ENCODE measurements at places on chromosomes 7 and 10.

DNA sequence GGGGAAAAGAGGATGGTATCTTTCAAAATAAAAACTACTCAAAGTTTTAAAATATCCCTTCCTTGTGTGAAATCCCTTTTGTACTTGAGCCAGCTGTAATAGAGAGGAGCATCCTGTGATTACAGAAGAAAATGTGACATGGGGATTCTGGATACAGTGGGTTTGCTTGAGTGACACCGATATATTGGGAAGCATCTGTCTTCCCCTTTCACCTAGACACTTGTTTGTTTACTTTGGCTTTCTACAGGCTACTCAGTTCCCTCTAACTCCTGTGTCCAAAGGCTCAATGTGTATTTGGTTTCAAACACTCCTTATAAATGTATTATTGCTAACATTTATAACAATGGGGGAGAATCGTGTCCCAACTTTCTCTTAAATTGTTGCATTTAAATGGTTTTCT, 24.4 kb downstream of the CPED1 start:
- no peak for DNase-seq

DNA sequence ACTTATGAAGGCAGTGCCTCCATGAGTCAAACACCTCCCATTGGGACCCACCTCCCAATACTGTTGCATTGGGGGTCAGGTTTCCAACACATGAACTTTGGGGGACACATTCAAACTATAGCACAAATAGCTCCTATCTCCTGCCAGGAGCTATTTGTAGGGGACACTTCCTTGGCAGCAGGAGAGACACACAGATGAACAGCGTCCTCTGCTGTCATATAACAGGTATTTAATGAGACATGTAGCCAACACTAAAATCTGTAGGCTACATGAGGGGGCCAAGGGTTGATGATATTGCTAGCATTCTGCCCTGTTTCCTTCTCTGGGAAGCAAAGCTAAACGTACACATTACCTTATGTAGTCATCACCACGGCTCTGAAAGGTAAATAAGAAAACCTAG, 2.6 kb upstream of the GPR26 start:
- no peak for DNase-seq

DNA sequence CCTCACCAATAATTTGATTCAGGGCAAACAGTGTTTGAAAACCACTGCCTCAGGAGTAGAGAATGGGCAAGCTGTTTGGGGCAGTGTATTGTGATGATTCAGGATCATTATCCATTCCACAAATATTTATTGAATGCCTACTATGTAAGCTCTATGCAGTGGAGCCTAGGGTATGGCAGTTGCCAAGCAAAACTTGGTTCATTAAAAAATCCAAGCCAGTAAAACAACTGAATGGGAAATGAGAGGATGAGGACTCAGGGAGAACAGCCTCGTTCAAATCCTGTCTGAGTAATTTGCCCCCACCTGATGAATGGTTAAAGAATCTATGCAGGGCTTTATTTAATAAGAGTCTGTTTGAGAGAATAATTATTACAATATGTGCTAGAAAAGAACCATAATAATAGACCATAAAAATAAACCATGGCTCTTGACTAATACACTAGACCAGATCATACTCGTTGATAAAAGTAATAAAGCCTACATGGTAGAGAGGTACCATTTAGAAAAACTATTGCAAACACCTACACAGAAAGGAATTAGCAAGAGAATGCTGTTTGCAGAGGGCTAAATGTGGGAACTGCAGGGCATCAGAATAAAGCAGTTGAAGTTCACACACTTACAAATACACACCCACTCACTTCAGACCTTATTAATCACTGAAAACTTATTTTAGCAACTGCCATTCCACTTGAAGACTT, 71.7 kb downstream of the CREB5 start:
- DNase-seq: no peak

DNA sequence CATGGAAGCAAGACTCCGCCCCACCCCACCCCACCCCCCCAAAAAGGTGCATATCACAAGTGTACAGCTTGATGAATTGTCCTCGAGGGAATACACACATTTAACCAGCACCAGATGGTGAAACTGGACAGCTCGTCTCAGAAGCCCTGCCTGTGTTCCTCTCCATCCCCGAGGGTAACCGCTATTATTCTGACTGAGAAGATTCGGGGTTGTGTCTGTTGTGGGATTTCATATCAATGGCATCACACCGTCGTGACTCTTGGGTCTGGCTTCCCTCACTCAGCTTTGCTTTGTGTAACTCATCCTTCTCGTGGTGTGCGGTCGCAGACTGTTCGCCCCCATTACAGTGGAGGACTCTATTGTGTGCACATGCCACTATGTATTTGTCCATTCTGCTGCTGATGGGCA, 18.9 kb downstream of the PODXL start:
- DNase-seq: no peak

DNA sequence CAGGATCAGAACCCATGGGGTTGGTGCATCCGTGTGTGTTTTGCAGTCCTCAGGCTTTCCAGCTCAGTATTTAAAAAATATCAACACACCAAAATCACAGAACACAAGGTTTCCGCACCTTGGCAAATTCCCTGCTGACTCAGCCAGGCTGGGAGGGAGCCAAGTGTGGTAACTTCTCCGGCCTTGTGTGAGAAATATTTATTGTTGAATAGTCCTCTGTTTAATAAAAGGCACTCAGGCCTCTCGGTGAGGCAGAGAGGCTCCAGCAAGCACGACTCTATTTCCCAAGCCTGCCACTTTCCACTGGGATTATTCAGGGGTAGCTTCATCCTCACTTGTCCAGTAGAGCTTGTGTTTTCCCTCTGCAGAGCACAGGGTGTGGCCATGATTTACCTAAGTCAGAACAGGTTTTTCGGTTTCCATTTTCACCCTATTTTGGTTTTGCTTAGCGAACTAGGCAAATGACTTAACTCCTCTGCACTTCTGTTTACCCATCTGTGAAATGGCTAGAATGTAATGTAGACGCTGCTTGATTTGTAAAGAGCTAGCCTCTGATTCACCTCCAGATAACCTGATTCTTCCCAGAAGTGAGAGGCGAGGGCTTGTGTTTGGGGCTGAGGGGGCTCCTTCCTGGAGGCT, 13.0 kb upstream of the CHST15 start:
- no peak for DNase-seq

- DNase-seq: no peak
These were observed 73.6 kb downstream of the ANK3 start for GRCh38 chr10:60316029-60316428.

GRCh38 chr10:77857272-77857671, 69.3 kb downstream of the DLG5 start:
- no peak for DNase-seq

GRCh38 chr7:33667196-33667595, 238.1 kb upstream of the BMPER start:
- DNase-seq: no peak

- DNase-seq: peak; percentile 44
These were observed 94.5 kb downstream of the PPP1R3A start for GRCh38 chr7:113824117-113824823.

- DNase-seq: no peak
These were observed 765.8 kb upstream of the POM121L12 start for GRCh38 chr7:52269669-52270068.

DNA sequence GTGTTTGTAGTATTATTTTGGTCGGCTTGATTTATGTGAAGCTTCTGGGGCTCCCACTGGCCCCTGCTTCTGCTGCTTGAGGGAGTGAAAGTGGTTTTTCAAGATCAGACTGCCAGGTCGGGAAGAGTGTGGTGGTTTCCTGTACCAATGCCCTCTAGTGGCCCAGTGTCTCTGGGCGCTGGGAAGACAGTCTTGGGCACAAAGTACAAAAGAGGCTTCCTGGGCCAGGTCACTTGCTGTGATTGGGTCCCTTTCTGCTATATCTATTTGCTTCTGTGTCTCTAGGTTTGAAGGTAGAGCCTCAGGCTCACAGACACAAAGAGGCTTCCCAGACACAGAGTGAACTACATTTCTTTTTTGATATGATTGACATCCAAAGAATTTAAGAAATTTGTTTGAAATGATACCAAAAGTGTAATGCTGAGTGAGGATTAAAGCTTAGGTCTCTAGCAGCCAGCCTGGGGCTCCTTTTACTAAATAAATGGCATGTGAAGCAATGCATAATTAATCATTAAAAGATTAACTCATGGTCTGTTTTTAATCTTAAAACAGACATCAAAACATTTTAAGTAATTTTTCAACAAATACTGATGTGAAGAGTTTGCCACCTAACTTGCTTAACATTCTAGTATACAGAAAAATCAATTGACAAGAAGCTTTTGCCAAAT, 36.3 kb downstream of the ABCB1 start:
- peak; percentile 3 for DNase-seq

- DNase-seq: no peak
These were observed 36.3 kb downstream of the AKR1B1 start for GRCh38 chr7:134422638-134423037.

DNA sequence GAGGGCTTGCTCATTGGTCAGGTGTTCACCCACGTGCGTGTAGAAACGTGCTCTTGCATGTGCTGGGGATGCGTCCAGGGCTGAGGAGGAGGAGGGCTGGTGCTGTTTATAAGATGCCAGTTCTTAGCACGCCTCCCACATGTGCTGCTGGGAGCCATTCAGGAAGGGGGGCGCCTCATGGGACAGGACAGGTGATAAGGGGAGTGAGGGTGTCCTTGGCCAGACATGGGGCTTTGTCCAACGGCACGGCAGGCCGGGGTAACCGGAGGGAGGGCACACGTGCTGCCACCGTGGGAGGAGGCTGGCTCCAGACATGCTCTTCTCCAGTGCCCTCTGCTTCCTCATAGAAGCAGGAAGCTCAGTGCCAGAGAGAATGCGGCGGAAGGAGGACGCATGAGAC, 150.0 kb downstream of the ZMYND11 start:
- no peak for DNase-seq

DNA sequence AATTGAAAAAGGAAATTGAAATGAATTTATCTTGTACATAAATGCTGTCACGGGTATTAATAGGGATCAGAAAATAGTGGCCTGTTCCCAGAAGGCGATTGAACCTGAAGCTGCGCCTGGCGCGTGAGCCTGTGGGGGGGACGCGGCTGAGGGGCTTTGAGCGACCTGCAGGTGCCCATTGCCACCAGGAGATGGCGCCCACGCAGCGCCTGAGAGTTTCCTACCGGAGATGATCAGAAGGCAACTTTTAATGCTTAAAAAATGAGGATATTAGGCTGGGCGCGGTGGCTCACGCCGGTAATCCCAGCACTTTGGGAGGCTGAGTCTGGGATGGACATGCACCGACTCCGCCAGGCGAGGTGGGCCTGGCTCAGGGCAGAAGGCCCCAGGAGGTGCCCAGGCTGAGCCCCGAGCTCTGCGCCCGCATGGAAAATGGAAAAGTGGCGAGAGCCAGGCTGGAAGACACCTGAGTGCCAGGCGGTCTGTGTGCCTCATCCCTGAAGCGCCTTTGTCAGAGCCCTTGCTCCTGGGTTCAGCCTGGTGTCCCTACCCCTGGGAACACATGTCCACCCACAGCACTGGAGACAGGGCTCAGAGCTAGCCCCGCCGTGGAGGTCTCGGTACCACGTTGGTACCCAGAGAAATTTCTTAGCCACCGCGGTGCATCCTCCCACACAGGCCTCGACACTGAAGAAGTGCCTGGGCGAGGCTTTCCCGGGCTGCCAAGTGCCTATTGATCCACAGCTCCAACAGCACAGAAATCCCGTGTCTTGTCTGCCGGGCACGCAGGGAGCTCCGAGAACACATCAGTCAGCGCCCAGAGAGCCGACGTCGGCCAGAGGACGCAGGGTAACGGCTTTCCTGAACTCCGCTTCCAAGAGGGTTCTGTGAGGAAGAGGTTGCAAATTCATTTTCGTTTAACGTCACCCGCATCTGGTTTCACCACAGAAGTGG, 117.4 kb downstream of the INPP5A start:
- peak; percentile 70 for DNase-seq

DNA sequence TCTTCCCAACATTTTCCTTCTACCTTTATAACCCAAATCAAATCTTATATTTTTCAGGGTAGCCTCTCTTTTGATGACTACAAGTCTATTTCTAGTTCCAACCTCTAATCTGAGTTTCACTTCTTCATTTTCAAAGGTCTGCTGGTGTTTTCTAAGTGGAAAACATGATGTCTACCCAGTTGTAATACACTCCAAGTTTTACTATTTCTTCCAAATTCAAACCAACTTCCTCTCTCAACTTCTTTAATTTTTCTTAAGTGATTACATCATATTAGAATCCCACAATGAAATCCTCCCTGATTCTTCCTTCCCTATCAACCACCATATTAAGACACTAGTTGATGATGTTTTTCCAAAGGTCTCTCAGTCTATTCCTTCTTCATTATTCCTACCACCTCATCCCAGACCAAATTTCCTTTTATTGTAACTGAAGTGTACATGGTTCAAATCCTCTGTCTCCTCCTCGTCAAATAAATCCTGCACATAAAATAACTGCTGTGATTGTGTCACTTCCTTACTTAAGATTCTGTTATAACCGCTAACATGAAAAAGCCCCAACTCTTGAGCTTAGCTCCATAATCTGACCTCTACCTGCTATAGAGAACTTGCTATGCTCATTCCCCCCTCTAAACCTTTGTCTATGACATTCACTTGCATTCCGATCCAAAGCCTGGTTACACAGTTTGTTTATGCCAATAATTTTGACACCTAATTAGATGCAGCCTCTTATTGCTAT, 12.7 kb downstream of the TAS2R38 start:
- peak; percentile 82 for DNase-seq

DNA sequence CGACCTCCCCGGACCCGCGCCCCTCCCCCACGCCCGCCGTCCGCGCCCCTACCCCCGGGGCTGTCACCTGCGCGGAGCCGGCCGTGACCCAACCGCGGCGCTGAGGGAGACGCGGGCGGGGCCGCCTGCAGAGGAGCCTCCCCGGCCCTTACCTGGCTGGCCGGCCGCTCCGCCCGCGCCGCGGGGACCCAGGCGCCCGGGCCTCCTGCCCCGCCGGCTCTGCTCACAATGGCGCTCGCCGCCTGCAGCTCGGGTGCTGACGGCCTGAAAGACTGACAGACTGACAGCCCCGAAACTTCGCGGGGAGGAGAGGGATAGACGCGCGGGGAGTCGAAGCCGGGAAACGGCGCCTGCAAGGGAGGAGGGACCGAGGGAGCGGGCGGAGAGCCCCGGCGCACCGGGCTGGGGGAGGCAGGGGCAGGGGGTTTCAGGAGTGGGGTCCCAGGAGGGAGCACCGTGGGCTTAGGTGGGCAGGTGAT, 393 bp downstream of the ZNF467 start:
- no peak for DNase-seq

- DNase-seq: no peak
These were observed 851.5 kb upstream of the COBL start for GRCh38 chr7:52168085-52168484.

- DNase-seq: no peak
These were observed 93.3 kb upstream of the MKX start for GRCh38 chr10:27838901-27839300.

DNA sequence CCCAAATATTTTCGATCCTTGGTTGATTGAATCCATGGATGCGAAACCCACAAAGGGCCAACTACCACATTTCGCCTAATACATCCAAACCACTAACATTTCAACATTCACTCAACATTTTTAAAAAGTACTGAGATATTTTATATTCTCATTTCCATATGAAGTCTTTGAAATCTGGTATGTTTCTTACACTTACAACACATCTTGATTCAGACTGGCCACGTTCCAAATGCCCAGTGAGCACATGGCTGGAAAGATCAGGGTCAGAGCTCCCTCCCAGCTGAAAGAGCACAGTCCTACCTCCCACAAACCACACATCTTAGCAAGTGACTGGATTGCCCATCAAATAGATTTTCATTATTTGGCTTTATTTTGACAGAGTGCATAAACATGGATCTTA, 18.9 kb downstream of the NCAPG2 start:
- DNase-seq: no peak

All from pons (tissue), 1 donor.